ENCODE measurements at places on chromosomes 11 and 22. TPM values are rescaled to one million over a fixed set of nuclear protein-coding genes. Genes with fewer than 3 reads are reported as not detected.

Gene FAM83F
- 0.27 TPM for total RNA-seq

Gene MTFP1
- 43.1 TPM for total RNA-seq

Gene UPK3A
- total RNA-seq: not detected

Gene RAB1B
- 164 TPM for total RNA-seq

Gene SLC39A13
- 31.0 TPM for total RNA-seq

Gene PHF21B
- 0.51 TPM for total RNA-seq

Gene CAVIN3
- 5.9 TPM for total RNA-seq

Gene OR5M10
- total RNA-seq: not detected

Gene UBQLNL
- 0.12 TPM for total RNA-seq

Gene TEX12
- not detected for total RNA-seq

Gene LPXN
- 138 TPM for total RNA-seq

Gene CCDC34
- total RNA-seq: 7.8 TPM

Gene UCP2
- total RNA-seq: 494 TPM

Gene LRRC10B
- total RNA-seq: not detected

Gene GLYATL1
- not detected for total RNA-seq

Gene CCDC116
- total RNA-seq: 0.81 TPM

Gene IGLL5
- total RNA-seq: not detected

Gene FOLR1
- not detected for total RNA-seq

Gene PYGM
- 7.3 TPM for total RNA-seq

Gene ANKK1
- total RNA-seq: 0.17 TPM

Gene ARHGAP20
- not detected for total RNA-seq
